ENCODE measurements at places on chromosomes 11 and 22.

DNA sequence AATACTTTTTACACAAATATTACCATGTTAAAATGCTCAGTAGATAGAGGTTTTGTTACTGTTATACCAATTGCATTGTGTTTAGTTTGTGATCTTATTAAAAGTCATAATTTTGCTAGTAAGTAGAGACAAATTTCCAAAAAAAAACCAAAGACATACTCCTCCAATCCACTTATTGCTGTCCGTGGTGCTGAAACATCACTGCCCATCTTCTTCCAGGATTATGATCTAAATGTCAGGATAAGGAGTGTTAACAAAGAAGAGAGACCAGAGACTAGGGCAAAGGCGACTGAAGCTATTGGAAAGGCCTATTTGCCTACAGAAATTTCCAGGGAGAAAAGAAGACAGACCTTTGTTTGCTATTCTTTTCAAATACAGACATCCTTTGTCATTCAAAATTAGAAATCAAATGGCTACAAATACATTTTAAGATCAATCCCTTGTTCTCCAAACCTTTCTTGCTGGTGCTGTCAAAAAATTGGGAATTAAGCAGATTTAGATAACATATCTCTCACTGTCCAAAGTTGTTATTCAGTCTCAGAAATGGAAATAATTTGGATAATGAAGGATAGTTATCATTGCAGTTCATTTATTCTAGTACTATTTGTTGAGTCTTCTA, 199.7 kb downstream of the C11orf91 start:
- no peak for DNase-seq

- DNase-seq = no peak
These were observed 200.6 kb downstream of the ARHGAP42 start for GRCh38 chr11:100887659-100888058.

DNA sequence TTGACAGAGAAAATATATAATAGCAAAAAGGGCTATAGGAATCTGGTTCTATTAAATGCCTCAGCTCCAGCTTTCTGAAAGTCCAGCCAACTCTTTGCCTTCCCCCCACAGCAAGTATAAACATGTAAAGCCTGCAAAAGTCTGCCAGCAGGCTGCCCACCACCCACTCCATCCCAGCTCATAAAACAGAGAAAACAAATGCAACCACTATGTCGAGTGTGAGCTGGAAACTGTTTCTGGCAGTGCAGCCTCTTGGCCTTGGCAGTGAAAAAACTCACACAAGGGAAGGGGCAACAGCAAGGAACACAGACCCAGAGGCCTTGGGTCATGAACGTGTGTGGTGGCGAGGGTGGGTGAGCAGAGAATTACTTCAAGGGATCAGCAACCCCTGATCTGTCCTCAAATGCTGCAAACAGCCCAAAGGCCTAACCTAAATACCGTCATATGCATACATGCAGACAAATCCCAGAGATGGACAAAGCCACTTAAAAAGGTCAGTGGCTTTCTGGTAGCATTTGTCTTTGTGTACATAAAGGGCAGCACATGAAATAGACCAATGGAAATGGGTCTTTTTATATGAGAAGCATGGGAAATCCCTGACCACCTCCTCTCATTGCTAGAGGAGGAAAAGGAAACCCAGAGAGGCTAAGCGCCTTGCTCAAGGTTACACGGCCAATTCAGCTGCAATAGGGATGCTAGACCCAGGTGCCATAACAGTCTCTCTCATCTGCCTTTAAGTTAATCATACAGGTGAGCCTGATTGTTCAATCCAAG, 74.8 kb downstream of the NAT10 start:
- no peak for DNase-seq

DNA sequence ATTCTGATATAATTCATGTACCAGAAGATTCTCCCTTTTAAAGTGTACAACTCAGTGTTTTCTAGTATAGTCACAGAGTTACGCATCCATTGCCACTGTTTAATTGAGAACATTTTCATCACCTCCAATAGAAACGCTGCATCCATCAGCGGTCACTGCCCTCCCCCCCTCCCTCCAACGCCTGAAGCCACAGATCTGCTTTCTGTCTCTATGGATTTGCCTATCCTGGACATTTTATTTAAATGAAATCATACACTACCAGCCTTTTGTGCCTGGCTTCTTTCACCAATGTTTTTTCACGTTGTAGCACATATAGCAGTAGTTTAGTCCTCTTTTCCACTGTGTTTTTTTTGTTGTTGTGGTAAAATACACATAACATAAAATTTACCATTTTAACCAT, 22.8 kb downstream of the TCP11L1 start:
- no peak for DNase-seq

DNA sequence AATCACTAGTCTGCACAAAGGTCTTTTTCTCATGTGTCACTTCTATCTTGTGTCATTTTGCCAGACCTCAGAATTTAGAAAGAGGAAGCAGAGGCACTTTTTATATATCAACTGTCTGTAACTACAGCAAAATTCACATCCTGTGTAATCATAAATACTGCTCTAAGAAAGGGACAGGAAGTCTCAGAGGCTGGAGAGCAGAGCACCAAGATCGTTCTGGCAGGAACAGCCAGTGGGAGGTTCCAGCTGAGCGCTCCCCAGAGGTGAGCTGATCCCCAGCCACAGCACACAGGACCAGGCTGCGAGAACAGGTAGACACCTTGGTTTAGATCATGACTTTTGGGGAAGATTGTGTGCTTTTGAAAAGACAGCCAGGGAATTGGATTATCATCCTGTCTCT, at the start of gene MS4A7:
Gene MS4A7, plus strand, starts transcription at position 179 of the 400 bp plus-strand sequence. CDS start 4,610 bp downstream, outside the sequence.
- no peak for DNase-seq

GRCh38 chr22:46367707-46368191, 32.2 kb downstream of the TRMU start:
- no peak for DNase-seq
